Left lung (tissue), 14 donors: ENCODE measurements at places on chromosomes 5 and 9. TPM values are rescaled to one million over a fixed set of nuclear protein-coding genes. Genes with fewer than 3 reads are reported as not detected.

GRCh38 chr9:35519692-35520363 lies 29.9 kb downstream of the RUSC2 start:
- no peaks in the 10 kb centered on the region for H3K36me3 ChIP-seq
- H3K4me1 ChIP-seq = peaks cover 62% of the 10 kb centered on the region
- H3K4me3 ChIP-seq = no peak overlapping the region
- DNase-seq = no peak
- H3K27ac ChIP-seq = peak overlapping the region; percentile 64
- H3K27me3 ChIP-seq = no peaks in the 10 kb centered on the region

SPINK14 gene
- not detected for total RNA-seq

GRCh38 chr5:126248611-126249010 lies 174.6 kb upstream of the GRAMD2B start:
- H3K27me3 ChIP-seq = no peaks in the 10 kb centered on the region
- no peak for DNase-seq
- no peak overlapping the region for H3K27ac ChIP-seq
- H3K36me3 ChIP-seq = no peaks in the 10 kb centered on the region

DNA sequence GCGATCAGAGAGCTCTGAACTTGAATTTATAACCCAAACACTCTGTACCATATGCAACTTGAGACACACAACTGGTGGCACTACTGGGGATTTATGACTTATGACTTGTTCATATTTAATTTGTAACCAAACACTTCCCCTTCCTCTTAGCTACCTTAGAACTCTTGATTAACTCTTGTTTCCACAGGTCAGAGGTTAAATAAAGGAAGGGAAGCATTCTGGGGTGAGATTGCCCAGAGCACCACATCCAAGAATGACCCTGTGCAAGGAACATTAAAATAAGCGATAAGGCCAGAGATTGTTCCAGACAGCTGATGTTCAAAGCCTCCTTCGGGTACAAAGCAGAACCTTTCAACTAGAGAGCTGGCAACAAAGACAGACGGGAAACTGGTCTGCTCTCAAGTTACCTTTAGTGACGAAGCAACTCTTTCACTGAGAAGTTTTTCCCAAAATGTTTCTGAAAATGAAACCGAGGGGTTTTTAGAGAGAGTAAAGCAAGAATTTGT lies 242.6 kb downstream of the DENND1A start:
- no peak overlapping the region for H3K27ac ChIP-seq
- no peaks in the 10 kb centered on the region for H3K36me3 ChIP-seq
- H3K4me1 ChIP-seq = peaks cover 6% of the 10 kb centered on the region
- no peak for DNase-seq
- no peak overlapping the region for H3K4me3 ChIP-seq

DNA sequence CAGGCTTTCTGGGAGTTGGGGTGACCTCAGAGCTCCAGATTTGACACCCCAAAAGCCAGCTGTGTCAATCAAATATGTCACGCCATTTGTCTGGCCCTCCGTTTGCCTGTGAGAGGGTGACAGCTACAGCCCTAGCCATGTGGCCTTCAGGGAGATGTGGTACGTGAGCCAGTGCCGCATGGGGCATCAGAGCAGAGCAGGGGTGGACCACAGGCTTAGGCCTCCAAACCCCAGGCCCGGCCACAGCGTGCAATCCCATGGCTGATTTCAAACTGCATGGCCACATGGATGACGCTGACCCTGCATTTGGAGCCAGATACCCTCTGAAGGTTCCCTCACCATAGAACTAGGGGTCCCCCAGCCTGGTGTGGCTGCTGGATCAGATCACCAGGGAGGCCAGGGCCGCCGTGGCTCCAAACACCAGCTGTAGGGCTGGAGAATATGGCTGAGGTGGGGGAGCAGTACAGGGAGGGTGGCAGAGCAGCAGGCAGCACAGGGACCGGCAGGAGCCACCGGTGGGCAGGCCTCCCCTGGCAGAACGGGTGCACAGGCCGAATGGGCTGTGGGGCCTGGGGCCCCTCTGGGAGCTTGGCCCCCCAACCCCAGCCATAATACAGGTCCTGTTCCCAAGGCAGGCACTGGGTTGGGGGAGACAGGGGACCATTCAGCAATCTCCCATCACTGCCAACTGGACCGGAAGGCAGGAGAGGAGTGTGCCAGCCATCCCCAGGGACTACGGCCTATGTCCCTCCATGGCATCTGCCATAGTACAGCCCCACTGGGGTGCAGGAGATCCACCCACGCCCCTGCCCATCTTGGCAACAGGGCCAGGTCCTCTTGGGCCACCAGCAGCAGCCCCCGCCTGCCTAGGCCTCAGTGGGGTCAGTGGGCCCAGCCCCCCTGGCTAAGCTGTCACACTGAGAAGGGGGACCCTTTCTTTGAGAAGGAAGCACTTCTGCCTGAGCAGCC lies 1.5 kb downstream of the SAPCD2 start:
- peak overlapping the region; percentile 41 for H3K4me3 ChIP-seq
- H3K4me1 ChIP-seq = peaks cover 11% of the 10 kb centered on the region
- H3K36me3 ChIP-seq = no peaks in the 10 kb centered on the region
- DNase-seq = no peak
- no peaks in the 10 kb centered on the region for H3K27me3 ChIP-seq
